ENCODE measurements at places on chromosomes 16 and 17.

- peak; percentile 9 for DNase-seq
Measured at GRCh38 chr17:10574324-10574723, 24.9 kb upstream of the MYH2 start.

DNA sequence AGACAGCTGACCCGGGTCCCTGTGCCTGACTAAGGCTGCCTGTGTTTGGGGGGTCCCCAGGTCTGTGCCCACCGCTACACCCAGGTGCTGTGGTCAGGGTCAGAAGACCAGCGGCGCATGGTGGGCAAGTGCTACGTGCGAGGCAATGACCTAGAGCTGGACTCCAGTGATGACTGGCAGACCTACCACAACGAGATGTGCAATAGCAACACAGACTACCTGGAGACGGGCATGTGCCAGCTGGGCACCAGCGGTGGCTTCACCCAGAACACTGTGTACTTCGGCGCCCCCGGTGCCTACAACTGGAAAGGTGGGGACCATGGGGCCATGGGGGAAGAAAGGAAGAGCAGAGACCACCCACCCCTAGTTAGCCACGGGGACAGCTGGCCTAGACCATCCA, 12.1 kb downstream of the ITGA3 start:
- DNase-seq: no peak

- DNase-seq: no peak
Measured at GRCh38 chr17:27810211-27810901, 10.0 kb upstream of the NOS2 start.

GRCh38 chr17:2933606-2934005, 129.8 kb downstream of the OR1D5 start:
- no peak for DNase-seq

DNA sequence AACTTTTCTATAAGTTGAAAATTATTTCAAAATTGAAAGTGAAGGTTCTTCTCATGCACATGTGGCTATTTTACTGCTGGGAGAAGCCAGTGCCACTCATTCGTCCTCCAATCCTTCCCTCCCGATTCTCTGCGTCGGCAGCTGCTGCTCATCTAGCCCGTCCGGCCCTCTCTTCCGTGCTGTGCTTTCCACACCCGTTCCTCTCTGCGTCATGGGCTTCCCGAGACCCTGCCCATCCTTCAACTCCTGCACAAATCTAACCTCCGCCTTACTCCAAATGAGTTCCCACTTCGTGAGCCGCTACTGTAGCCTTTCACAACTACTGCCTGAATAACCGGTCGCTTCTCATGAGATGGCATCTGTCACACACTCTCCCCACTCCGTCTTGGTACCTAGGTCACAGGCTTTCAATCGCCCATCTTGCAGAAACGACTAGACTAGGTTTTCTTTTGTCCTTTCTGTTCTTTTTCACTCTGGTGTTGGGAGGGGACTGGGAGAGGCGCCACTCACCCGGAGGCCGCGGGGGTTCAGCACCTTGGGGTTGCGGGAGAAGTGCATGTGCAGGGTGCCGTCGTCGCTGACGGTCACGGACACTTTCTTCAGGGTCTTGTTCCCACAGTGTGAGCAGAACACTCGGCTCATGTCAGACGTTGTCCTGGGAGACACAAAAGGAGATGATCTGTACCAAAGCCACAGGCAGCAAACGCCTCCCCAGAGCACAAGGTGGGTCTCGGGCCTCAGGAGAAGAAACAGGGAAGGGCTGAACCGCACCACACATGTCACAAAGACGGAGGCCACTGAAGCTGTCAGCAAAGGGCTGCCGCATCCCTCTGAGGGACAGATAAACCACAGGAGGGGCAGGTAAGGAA, 10.1 kb downstream of the NOB1 start:
- DNase-seq: no peak

DNA sequence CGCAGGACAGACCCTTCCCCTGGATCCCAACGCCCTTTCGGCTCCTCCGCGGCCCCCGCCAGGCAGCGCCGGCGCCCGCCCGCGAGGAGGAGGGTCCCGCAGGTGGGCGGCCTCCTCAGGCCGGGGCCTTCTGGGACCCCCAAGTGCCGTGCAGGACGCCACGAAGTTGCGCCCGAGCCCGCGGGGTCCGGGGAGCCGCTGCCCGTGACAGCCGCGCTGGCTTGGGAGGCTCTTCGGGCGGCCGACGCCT, 504 bp downstream of the ERN1 start:
- no peak for DNase-seq

DNA sequence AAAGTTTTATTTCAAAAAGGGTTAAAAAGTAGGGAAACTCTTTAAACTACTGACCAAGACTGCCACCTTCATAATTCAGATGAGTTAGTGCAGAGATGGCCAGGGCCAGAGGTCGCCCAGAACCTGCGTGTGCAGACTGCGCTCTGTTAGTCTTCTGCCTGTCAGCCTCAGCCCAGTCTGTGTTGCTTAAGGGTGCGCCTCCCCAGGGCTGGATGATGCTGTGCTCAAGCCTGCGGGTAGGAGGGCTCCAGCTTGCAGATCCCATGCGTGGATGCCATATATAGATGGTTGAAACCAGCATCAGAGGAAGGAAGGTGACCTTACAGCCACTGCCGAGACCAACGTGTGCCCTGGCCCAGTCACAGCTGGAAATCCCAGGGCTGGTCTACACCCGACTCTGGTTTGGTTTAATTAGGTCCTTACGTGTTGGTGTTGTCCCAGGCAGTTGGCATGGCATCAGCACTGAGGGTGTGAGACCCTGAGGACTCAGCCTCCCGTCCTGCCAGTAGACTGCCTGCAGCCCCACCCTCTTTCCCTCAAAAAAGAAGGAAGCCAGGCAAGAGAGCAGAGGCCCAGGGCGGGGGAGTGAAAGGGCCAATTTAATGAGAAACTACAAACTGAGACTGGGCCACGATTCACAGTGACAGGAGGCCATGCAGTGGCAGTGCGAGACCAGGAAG, 27.7 kb downstream of the CDIP1 start:
- DNase-seq: no peak

All from cardiac muscle cell (in vitro differentiated cells and primary cell).